ENCODE measurements at places on chromosomes 5 and 9.

DNA sequence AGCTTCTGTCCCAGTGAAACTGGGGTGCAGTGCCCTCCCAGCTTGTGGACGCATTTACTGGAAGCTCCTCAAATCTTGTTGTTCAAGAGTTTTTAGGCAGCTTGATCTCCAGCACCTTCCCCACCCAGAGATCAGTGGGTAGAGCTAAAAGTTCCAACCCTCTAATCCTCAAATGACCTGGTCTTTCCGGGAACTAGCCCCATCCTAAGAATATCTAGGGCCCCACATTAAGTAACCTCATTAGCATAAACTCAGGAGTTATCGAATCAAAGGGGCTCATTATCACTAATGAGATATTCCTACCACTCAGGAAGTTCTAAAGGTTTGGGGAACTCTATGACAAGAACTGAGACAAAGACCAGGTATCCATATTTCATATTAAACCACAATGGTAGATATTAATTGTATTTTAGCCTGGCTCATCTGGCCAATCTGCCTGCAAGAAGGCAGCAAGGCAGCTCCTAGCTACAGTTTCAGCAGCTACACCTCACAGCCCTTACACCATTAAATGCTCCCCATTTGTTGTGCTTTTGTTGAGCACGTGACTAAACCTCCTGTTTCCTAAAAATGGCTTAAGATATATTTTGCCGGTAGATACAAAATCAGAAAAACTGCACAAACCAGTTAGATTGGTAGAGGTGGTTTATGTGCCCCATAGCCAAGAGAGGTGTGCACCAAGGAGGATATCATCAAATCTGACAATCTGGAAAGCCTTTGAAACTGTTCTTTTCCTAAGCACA, 24.6 kb upstream of the SLC22A5 start:
- no peak for DNase-seq

DNA sequence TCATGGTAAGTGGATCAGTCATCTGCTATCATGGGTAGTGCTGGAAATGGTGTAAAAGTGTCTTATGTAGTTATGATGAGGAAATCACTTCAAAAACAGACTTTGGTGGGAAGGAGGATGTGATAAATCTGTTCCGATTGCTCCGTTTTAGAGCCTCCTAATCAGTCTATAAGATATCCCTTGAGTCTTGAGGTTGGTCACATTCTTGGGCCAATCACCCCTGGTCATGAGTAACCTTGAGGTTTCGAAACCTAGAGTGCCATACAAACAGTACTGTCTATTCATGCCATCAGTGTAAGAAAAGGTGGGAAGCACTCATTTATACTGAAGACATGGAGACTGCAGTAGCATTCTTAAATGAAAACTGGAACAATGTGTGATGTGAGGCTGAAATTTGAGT, 45.8 kb downstream of the LRRTM2 start:
- DNase-seq = no peak

- DNase-seq = no peak
These were observed 46.6 kb downstream of the SECISBP2 start for GRCh38 chr9:89364666-89365531.

DNA sequence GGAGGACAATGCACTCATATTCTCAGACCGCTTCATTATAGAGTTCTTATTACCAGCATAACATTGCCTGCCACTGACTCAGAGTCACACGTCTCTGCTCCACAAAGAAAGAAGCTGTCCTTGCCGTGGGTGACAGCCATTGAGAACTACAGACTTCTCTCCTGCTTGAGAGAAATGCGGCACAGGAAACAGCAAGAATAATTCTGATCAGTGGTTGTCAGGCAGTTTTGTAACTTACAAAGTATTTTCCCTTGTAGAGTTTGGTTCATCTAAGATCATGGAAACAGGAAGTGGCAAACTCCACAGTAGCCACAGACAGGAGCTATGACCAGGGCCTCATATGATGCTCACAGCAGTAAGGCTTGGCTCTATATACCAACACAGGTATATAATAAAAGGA, 47.0 kb downstream of the KCNV2 start:
- no peak for DNase-seq

- no peak for DNase-seq
These were observed 13.1 kb downstream of the QRFP start for GRCh38 chr9:130883479-130883878.

DNA sequence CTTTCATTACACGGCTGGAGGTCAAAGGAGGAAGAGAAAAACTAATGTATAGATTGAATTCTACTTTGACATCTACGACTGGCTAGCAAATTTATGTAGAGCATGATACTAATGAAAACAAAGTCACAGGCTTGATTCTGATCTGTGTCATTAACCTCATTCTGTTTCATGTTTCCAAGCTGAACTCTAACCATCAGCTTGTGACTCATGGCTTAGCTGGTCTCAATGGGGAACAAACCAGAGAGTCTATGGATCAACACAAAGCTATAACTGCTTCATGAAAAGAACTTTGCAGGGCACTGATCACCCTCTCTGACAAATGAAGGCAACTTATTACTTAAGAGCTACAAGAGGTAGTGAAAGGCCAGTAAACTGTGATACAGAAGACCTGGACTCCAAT, 23.6 kb upstream of the PDE4D start:
- no peak for DNase-seq

- no peak for DNase-seq
These were observed 41.2 kb upstream of the RAPGEF1 start for GRCh38 chr9:131781069-131781468.

GRCh38 chr5:143887903-143888665, 76.1 kb downstream of the HMHB1 start:
- DNase-seq = peak; percentile 45

DNA sequence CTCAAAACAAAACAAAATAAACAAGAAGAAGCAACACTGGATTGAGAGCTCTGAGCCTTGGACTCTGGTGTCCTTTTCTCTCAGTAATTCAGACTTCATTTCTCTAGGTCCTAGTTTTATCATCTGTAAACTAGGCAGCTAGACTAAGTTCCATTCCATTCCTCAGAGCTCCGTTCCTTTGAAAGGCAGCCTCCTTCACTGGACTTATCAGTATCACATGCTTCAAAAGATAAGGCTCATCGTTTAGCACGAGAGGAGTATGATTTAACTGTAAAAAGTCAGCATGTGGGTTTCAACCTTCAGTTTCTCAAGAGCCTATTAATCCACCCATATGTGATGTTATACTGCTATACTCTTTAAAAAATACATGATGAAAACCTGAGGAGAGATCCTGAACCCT, 1.6 kb downstream of the ATP10B start:
- DNase-seq = no peak

- DNase-seq = no peak
These were observed 65.7 kb upstream of the IL6ST start for GRCh38 chr5:56060276-56061110.

- DNase-seq = no peak
These were observed 273.8 kb upstream of the RPS23 start for GRCh38 chr5:82551840-82552385.

GRCh38 chr5:124725040-124725434, 21.4 kb downstream of the ZNF608 start:
- no peak for DNase-seq

- no peak for DNase-seq
These were observed 10.3 kb upstream of the ANKHD1 start for GRCh38 chr5:140391312-140391711.

DNA sequence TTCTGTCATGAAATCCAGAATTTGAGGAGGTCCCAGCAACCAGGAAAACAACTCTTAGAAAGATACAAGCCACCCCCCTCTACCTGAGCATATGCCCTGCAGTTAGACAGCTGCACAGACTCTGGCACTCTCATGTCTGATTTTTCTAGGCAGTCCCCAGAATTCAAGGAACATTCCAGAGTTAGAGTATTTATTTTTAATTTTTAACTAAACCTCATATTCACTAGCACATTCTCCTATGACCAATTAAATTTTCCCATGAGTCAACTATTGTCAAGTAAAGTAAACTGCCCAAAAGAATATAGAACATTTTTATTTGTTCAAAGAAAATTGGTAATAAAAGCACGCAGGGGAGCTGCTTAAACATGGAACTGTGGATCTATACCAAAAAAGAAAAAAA, 490.5 kb upstream of the SEMA6A start:
- no peak for DNase-seq

DNA sequence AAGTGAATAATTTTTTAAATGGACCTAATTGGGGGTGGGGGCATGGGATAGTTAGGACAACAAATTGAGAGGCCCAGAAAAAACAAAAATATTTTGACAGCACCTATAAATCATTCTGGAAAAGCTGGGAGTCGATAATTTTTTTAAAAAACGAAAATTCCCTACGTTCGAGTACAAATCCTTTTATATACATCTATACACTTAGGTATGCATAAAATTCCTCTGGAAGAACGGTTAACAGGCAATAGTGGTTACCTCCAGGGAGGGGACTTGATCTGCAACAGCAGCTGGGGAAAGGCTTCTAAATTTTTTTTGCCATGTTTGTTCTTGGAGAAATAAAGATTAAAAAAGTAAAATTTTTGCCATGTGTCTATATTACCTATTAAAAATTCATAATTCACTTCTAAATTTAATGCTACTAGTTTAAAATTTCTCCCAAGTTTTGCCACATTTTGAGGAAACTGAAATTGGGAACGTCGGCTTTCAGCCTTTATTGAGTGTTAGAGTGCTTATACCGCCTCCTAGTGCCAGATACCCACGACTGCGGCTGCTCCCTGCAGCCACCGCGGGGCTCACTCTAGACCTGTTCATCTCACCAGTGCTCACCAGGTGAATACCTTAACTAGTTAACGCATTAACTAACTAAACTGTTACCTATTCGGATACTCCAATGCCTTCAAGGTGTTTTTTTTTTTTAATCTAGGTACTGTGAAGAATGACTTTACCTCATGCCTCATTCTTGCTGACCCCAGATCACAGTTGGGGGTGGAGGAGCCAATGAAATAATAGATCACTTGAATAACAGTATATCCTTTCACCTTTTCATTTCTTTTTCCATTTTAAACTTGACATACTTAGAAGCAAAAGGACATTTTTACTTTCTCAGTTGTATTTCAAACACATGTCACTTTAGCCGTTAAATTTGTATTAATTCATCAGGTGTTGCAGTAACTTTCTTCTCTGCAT, 1.8 kb upstream of the BHMT start:
- DNase-seq = no peak

DNA sequence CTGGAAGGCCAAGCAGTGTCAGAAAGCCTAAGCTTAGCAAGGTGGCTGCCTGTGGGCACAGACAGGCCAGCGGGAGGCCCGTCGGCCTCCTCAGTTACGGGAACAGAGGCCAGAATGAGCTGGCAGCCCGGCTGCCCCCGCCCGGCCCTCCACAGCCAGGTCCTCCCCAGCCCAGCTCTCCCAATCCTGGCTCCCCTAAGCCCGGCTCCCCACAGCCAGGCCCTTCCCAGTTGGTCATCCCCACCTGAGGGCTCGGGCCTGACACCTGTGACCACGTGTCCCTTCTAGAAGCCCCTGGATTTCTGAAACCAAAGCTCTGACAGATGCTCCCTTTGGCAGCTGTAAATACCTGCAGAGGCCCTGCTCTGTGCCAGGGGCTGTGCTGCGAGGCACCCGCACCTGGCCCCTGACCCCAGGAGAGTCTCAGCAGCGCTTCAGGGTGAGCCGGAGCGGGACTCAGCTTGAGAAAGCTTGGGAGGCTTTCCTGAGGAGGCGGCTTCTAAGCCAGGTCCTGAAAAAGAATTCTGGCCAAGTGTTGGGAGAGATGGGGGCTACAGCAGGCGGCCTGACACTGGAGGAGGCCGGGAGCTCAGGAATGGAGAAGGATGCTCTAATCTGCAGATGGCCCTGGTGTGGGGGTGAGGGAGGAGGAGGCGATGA, 80.4 kb upstream of the OLFM1 start:
- DNase-seq = no peak

DNA sequence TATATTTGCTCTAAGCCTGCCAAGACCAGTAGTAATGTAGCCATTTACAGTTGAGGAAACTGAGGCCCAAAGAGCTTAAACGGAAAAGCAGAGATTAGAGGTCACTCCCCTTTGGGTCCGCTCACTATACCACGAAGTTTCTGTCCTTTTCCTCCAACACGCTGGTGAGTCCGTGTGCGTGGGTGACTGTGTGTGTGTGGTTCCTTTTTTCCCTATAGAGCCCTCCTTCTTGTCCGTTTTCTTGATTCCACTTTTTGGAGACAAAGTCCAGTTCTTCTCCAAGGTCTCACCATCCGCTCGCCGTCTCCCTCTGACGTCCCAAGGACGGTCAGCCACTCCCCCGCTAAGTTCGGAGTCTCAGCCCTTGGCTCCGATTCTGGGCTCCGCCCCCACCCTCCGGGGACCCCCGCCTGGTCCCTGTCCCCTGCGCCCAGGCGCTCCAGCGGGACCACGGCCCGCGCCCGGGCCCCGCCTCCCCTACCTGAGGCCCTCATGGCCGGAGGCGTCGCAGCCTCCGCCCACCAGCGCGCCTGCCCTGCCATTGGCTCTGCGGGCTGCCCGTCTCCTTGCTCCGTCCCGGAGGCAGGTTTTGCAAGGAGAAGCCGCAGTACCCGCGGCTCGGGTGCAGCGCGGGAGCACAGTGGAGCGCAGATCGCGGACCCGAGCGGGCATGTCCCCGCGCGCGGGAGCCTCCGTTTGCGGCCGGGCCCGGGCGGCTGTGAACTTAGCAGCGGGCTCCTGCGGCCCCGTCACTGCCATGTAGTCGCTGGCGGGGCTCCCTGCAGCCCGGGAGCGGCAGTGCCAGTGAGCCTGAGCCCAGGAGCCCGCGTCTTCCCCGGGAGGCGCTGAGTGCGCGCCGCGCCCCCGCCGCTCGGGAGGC, at the start of gene MAST4:
TSS of gene MAST4 (plus strand) at position 638 of the 880 bp plus-strand sequence. CDS start 263 bp downstream, outside the sequence.
- DNase-seq = peak; percentile 87

Data from NCI-H1417 (cell line).